ENCODE measurements at places on chromosomes 1 and 21. TPM values are rescaled to one million over a fixed set of nuclear protein-coding genes. Genes with fewer than 3 reads are reported as not detected.

- peak; percentile 35 for DNase-seq
Measured at GRCh38 chr1:109803901-109804331, 40.2 kb upstream of the EPS8L3 start.

- DNase-seq, result no peak
Measured at GRCh38 chr21:41817228-41817627, 50.4 kb upstream of the RIPK4 start.

Gene DSCAM
- 0.10 TPM for total RNA-seq

- DNase-seq, result no peak
Measured at GRCh38 chr1:231774719-231775335, 148.2 kb downstream of the DISC1 start.

DNA sequence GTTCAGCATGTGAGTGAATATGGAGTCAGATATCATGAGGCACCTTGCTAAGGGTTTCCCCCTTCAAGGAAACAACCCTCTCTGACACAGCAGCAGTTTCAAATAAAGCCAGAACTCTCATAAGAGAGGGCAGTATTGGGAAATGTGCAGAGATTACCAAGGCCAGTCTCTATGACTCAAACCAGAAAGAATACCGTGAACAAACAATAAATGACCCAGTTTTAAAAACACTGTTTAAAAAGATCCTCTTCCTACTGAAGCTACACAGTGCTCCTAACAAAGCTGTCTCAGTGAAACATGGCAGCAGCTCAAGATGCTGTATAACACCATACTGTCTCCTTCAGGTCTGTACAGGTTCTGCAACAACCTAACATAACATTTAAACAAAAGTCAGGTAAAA lies 102.6 kb downstream of the KIAA0319L start:
- DNase-seq, result no peak

GRCh38 chr1:233459968-233460367 lies 132.4 kb downstream of the MAP3K21 start:
- DNase-seq, result no peak

DNA sequence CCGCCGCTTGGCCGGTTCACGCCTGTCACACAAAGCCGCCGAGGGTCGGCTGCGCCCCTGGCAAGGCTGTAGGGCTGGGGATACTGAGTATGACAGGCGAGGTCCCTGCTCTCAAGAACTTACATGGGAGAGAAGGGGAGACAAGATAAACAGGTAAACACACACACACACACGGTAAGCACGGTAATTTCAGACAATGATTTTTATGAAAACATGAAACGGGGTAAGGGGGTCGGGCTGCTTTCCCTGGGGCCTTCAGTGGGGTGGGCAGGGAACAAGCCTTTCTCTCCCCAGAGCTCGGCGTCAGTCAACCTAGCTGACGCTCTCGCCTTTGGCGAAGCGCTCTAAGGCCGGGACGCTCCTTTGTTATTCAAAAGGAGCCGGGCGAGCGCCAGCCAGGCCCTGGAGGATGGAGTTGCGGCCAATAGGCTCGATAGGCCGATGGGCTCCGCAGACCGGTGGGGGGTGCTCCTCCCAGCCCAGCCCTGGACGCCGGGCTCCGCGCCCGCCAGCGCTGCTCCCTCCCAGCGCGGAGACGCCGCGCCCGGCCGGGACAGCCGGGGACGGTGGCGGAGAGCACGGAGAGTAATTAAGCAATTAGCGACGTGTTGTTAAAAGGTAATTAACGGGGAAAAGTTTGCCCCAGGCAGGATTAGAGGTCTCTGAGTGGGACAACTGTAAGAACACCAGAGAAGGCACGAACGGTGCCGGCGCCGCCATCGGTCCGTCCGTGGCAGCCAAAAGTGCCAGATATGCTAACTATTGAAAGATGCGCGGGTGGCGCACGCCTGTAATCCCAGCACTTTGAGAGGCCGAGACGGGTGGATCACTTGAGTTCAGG lies 950 bp upstream of the INKA2 start:
- DNase-seq, result no peak

GRCh38 chr1:109947582-109948284 lies 36.8 kb upstream of the AHCYL1 start:
- DNase-seq, result no peak

- DNase-seq, result no peak
Measured at GRCh38 chr1:173149887-173150286, 57.2 kb downstream of the TNFSF4 start.

Gene PERM1
- 0.83 TPM for total RNA-seq

DNA sequence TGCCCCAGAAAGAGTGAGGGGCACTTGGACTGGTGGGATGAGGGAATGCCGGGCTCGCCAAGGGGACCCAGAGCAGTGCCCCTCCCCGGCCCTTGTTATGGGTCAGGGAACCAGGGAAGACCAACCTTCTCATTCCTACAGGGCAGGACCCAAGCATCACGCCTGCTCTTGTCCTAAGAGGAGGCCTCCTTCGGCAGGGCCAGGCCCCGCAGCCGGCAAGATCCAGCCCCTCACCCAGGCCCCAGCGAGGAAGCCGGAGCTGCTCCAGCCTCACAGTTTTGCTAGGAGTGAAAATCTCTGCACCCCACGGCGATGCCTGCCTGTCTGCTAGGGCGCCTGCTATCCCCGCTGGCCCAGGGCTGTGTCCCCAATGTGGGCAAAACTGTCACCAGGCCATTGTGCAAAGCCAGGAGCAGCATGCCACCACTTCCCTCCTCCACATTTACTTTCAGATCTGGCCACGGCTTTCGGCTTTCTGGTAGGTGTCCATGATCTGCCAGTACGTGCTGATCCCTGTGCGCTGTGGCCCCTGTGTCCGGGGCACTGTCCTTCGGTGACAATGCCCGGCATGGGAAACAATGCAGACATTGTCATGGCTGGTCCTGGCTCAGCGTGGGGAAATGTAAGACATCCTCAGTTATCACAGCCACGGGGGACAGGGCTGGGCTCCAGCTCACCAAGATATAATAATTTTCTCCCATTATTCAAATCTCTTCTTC lies 9.6 kb downstream of the ACTRT2 start:
- no peak for DNase-seq

DNA sequence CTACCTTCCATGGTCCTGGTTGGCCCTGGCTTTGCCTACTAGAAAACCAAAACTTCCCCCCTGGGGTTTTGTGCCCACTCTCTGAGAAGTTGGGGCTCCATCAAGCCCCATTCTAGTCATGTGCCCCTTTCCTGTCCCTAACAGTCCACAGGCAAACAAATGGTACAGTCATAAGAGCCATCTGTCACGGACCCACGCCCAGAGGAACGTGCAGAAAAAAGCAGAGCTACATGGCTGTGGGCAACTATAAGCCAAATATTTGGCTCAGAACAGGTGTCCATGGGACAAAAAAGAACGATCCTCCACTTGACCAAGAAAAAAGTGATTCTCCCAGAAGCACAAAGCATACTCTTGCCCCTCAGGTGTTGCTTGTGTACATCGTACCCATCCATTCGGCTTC lies 14.6 kb upstream of the TRNAU1AP start:
- no peak for DNase-seq

Gene AADACL4
- not detected for total RNA-seq

- no peak for DNase-seq
Measured at GRCh38 chr1:56424744-56425493, 154.4 kb downstream of the PLPP3 start.

Gene RPRD2
- total RNA-seq, result 12.8 TPM

Data from left lobe of liver (tissue), 2 donors.